ENCODE measurements at places on chromosomes 4 and X.

DNA sequence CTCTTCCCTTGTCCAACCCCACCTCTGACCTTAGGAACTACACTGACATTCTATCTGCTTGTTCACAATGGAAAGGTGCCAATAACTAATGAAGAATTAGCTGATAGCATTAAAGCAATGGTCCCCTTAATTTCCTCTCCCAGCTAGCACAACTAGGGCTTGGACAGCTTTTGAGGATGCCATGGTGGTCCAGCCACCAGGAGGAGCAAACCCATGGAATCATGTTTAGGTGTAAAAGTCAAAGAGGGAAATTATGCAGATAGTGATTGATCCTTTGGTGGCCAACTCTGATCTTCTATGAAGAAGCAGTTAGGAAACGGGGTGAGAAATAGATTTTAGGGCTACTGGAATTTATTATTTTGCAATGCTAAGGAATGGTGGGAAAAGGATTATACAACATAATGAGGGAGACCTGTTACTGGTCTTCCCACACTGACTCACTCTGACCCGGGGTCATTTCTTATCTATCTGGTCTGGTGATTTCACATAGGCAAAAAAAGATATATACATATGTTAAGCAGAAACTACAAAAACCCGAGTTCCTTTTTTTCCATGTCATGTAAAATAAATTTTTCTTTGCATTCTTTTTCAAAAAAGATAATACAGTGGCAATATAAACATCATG, 45.8 kb upstream of the FBXW7 start:
- no peak for ATAC-seq

GRCh38 chr4:145716200-145716599, 36.3 kb downstream of the C4orf51 start:
- ATAC-seq: no peak

GRCh38 chrX:46178763-46179162, 366.5 kb downstream of the ZNF674 start:
- no peak for ATAC-seq

- no peak for ATAC-seq
Observed at GRCh38 chr4:100679926-100680325, 162.1 kb upstream of the EMCN start.

DNA sequence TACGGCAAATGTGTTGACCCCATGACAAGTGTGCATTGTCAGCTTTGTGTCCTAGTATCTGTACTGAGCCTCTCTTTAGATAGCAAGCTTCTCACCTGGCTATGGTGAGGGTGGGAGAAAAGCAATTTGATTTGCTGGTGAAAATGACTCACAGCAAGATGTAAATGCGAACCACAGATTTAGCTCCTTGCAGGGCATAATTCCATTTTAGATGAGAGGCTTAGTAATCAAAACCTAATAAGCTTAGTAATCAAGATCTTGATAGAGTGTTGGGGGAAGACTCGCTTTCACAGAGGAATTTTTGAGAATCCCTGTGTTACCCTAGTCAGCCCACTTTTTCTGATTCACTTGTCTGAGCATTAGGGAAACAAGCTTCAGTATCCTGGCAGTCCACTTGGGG, 7.7 kb upstream of the OCIAD2 start:
- no peak for ATAC-seq

- ATAC-seq: no peak
Observed at GRCh38 chrX:3777416-3777815, 64.0 kb upstream of the PRKX start.

DNA sequence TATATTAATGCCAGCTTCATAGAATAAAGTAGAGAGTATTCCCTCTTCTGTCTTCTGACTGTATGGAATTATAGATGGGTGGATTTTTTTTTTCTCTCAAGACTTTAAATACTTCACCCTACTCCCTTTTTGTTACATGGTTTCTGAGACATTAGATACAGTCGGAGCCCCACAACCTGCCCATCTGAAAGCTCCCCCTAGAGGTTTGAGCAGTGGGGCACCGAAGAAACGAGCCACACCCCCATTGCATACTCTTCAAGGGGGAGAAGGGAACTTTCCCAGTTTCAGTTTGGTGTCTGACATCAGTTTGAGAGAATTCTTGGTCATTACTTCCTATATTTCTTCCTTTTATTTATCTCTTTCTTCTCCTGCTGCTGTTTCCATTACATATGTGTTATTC, 437.6 kb upstream of the AGA start:
- no peak for ATAC-seq

GRCh38 chrX:5898463-5898862, 330.2 kb downstream of the NLGN4X start:
- ATAC-seq: no peak

GRCh38 chrX:35809781-35810180, 11.6 kb downstream of the MAGEB16 start:
- no peak for ATAC-seq

GRCh38 chr4:28073860-28074555, 1213.4 kb downstream of the STIM2 start:
- ATAC-seq: no peak

DNA sequence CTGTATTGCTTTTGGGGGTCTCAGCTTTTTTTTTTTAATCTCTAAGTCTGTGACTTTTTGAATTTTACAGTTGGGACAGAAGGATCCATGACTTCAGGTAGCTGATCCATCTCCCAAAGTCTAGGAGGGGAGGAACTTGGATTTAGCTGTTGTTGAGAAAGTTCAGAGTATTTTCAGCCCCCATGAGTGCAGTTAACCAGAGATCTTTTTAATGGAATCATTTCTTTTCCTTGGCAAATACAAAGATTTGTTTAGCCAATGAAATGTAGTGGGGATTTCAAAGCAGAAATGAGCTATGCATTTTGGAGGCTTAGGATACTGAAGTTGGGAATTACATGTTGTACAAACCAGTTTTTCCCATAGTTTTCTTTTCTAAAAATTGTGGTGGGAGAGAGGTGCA, 18.1 kb downstream of the FNIP2 start:
- ATAC-seq: no peak

- ATAC-seq: no peak
Observed at GRCh38 chr4:124017185-124017785, 620.7 kb downstream of the SPRY1 start.

All from activated CD4-positive, CD25-positive, alpha-beta regulatory T cell treated with anti-CD3 and anti-CD28 coated beads, Interleukin-2, amount 50 U/mL, for 24 hours (primary cell).